ENCODE measurements at places on chromosomes 11 and 22.

DNA sequence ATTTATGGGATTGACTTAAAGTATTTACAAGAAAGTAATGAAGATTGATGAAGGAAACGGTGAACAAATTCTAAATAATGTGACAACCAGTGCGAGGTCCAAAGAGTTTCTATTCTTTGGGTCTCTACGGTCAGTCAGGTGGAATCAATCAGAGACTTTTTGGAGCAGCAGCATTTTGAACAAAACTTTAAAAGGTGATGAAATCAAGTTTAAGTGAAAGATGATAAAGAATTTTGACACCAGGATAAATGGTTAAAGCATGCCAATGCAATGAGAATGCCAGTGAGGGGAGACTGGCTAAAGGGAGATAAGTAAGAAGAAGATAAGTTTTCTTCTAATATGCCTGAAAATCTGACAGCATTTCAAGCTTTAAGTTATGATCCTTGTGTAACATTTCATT lies 67.9 kb downstream of the DCUN1D5 start:
- DNase-seq: no peak

- no peak for DNase-seq
Observed at GRCh38 chr22:45240104-45240809, 437 bp downstream of the KIAA0930 start.

GRCh38 chr11:46604796-46605195 lies 11.0 kb upstream of the AMBRA1 start:
- no peak for DNase-seq

DNA sequence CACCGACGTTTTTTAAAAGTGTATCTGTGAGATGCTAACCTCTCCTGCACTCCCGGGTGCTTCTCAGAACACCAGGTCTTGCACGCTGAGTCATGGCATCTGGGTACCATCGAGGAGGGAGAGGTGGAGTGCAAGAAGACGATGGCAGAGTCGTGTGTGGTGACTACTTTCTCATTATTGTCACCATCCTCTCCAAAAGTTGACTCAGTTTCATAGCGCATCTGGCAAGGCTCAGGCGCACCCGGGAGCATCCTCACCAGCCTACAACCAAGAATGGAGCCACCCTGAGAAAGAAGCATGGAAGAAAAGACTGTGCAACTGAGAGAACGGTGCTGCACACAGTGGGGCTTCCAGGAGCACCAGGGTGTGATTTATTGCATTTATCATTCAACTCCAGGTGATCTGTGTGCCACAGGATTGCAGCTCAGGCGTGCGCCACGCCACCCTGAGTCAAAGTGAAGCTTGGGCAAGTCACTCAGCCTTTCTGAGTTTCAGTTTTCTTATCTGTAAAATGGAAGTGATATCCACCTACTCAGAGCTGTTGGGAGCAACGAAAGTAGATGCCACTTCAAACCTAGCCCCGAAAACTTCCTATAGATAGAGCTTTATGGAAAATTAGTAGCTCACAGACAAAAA lies 65.4 kb downstream of the LINC01488 start:
- no peak for DNase-seq

DNA sequence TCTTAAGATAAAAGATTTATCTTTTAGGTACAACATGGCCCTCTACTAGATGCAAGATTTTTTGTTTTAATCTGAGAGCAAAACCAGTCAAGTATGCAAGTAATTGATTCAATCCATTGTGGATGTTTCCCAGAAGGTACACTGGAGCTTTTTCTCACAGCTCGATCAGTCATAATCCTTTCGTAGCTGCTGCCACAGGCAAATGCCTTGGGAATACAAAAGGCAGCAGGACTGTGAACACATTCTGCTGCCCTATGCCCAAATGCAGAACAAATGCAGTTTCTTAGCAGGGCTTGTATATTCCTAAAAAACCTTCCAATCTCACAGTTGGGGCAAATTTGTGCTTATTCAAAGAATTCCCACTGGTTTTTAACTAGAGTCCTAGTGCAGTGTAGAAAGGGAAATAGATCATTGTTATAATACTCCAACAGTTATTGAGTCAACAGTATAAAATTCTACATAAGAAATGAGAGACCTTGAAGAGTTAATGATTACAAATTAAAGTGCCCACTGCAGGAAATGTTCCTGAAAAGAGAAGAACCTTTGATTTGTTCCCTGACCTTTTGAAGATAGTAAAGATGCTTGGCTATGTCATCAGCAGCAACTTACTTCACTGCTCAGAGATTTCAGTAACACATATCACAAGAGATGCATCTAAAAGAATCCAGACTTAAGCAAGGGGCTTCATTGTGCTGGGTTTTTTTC lies 14.1 kb downstream of the LPXN start:
- DNase-seq: peak; percentile 23

- DNase-seq: no peak
Observed at GRCh38 chr11:18063125-18063524, 17.1 kb upstream of the TPH1 start.

DNA sequence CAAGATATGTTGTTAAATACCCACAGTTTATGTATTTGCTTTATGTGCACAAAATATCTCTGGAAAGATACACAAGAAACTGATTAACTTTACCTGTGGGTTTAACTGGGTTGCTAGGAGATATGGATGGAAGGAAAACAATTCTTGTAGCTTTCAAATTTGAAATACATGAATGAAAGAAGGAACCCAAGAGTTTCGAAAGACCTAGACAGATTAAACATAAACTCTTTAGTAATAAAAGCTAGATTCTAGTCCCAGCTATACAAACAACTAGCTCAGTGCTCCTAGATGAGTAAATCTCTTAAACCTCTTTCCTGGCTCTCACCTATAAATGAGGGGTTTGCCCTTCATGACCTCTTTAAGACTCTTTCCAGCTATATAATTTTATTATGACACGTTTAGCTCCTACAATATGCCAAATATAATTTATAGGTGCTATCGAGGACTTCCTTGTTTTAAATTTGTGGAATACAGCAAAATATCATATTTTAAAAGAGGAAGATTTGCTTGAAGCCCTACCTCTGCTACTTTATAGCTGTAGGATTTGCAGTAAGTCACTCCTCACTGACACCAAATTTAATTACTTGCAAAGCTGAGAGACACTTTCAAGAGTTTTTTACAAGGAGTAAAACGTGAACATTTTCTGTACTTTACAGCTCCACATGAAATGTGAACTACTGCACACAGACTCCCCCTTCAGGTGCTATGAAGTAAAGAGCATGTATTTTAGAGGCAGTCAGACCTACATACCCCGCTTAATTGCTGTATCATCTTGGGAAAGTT lies 50.7 kb downstream of the RRAS2 start:
- DNase-seq: peak; percentile 58

DNA sequence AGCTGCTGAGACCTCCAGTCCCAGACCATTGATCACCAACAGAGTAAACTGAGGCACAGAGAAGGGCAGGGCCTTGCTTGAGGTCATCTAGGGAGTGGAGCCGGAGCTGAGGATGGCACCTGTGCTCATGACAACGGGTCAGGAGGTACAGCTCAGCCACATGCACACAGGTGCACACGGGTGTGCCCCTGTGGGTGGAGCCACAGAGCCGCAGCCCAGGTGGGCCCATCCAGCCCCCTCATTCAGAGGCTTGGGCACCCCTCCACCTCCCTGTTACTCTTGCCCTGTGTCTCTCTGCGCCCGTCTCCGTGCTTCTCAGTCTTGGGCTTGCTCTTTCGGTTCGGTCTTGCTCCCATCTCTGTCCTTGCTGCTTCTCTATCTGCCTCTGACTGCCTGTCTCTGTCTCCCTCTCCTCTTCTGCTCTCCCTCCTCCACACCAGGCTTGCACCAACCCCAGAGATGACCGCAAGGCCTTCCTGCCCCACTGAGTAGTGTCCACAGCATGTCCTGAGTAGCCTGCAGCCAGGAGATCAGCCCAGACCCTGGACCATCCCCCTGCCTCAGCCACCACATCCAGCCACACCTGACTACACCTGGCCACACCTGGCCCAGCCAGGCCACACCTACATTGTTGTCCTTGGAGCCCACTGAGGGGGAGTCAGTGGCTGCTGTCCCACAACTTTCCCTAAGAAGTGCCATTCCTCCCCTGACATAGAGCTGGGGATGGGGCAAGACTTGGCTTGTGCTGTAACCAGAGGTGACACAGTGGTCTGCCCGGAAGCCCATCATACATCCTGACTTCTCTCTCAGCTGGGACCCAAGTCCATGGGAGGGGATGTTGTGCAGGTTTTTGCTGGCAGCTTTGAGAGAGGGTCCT lies 39.3 kb upstream of the CRYBB3 start:
- DNase-seq: no peak

GRCh38 chr11:43905813-43906241 lies 25.2 kb downstream of the ALKBH3 start:
- DNase-seq: no peak

DNA sequence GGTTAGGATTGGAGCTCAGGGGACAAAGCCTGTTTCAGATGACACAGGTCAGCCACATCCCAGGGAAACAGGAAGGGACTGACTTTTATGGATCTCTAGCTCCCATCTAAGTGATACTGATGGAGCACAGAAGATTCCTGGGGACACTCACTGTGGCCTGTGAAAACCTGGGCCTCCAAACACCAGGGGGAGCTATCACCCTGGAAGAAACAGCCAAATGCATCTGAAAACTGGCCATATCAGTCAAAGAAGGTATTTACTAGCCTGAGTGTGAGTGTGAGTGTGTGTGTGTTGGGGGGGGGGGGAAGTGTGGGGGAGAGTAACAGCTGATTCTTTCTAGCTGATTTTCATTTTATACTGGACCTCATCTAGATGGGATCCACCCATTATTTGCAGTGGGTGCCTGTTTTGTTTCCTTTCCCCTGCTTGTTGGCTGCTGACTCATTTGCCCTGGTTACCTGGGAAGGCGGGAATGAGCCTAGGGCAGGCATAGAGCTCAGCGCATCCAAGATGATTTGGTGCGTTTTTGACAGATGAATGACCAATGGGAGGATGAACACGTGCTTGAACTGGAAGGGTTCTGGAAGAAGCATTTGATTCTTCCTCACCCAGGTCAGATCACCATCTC lies 284.0 kb downstream of the KIRREL3 start:
- DNase-seq: peak; percentile 15

- no peak for DNase-seq
Observed at GRCh38 chr11:106121570-106122320, 44.3 kb downstream of the AASDHPPT start.

DNA sequence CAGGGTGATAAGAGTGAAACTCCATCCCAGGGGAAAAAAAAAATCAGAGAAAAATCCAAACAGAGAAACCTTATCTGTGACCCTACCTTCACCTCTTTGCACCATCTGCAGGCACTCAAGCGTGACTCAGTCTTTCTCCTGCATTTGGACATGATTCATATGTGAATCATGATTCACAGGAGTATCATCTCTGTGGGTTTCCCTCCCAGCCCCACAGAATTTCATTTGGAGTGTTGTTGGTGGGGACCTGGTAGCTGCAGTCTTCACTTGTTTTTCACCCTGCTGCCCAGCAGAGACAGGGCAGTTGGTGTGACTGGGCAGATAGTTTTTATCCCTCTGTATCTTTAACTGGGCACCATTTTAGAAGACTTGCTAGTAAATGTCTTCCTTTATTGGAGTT lies 75.7 kb downstream of the DEPDC5 start:
- peak; percentile 89 for DNase-seq

Data from umbilical cord (tissue), 2 donors.